ENCODE measurements at places on chromosomes 1 and 21.

DNA sequence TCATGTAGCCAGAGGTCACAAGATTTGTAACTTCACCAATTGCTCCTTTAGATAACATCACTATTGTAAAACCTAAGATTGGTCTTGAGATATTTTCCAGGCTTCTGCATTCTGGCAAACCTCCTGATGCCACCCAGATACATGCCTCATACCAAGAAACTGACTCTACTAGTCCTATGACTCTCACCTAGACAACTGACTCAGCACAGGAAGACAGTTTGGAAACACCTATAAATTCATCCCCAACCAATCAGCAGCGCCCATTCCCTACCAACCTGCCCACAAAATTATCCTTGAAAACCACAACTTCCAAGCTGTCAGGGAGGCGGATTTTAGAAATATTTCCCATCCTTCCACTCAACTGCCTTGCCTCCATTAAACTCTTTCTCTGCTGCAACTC lies 2.6 kb downstream of the NME7 start:
- DNase-seq, result no peak

GRCh38 chr1:208242941-208243526 lies 1.1 kb downstream of the PLXNA2 start:
- peak; percentile 13 for DNase-seq

DNA sequence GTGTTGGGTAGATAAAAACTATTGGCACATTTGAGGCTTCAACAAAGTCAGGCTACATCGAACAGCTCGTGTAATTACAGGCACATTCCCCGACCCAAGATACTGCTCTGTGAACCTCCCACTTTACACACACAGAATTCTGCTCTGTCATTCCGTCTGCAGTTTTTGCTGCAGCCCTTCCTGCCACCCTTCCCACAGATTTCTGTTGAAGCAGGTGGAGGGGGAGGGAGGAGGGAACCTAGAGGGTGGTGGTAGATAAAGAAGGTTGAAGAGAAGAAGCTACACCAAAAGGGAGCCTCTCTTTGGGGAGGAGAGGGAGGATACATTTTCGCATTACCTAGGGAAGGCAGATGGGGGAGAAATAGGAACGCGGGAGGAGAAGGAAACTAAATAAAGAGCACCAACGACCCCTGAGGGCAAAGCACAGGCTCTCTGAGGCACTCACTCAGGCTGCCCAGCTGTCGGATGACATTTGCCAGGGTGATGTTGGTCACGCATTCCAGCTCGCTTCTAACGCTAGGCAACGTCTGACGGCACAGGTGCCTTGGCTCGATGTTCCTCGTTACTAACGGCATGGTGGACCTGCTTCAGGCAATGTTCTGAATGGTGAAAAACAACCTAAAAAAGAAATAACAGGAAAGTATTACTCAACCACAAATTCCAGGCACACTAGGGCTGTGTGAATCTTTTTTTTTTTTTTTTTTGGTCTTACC lies 36.0 kb downstream of the GPR3 start:
- DNase-seq, result peak; percentile 20

GRCh38 chr1:12475101-12475500 lies 142.9 kb downstream of the DHRS3 start:
- DNase-seq, result no peak
